ENCODE measurements at places on chromosomes 4 and X.

DNA sequence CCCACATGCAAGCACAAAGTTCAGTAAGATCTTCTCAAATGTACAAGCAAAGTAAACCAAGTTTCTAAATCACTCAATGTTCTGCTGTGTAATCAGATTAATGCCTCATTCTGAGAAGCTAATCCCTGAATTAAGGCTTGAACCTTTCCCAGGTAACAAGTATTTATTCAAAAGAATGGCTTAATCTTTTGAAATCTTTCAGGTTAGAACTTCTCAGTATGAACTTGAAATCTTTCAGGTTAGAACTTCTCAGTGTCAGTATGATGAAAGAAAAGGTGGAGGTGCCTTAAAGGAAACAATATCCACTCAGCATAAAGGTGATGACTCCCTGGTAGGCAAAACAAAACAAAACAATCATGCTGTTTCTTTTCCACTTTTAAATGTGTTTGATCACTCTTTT is 29.0 kb downstream of the TMPRSS11B start:
- no peak for DNase-seq

DNA sequence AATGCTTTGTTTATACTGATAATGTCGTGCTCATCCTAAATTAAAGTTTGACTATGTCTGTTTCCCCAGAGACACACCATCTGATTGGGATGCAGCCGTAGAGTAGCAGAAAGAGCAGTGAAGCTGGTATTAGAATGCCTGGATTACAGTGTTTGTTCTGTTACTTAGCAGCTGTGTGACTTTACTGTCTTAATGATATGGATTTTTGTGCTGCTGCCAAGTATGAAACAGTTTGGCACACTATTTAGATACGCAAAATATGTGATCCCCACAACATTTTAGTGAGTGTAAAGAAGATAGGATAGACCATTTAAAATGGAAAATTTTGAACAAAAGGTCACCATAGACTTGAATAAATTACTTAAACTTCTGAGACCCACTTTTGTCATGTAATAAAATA is 1.2 kb upstream of the CHIC1 start:
- DNase-seq: no peak

DNA sequence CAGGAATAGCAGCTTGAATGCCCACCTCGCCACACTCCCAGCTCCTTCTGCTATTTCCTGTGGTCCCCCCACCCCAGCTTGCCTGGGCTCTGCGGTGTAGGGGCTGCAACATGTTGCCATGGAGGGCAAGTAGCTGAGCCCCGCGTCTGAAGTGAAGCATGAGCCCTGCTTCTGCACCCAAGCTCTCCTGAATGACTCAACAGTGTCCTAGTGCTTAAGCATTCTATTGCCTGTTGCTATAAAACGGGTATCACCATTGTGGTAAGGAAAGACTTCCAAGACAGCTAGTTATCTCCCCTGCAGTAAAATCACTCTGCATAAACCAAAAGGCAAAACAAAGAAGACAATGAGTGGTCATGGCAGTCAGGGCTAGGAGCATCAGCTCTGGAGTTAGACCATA is 31.4 kb upstream of the SPATA4 start:
- DNase-seq: no peak

GRCh38 chrX:138294951-138295350 is 416.6 kb downstream of the FGF13 start:
- no peak for DNase-seq

DNA sequence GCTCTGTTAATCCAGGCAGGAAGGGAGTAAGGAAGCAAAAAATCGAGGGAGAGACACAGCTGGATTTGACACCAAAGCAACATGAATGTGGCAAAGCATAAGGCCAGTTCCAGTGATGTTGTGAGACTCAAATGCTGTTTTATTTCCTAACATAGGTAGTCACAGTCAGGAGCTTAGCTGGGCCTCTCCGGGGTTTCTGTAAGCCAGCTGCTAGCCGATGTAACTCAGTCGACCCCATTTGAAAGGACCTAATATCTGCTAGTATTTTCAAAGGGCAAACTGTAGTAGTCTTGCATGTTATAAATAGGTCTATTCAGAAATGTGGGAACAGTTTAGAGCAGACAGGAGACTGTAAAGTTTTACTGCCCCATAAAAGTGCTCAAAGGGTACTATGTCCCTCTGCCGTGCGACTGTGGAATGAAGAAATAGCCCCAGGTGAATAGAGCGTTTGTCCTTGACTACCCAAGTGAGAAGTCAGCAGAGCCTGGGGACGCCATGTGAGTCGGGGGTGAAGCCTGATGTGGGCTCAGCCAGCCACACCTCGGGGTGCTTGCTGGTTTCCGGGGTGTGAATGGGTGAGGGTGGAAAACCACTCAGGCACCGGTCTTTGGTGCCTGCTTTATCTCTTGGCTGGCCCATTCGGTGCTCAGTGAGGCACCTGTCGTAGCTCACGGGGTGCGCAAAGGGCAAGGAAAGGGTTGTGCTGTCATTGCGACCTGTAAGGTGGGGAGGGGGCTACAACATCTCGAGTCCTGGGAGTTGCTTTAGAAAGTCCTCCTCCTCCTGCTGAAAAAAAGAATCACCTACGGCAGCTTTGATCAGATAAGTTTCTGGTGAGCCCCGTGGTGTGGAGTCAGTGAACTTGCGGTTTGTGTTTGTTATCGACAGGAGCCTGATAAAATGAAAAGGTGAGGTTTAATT is 745 bp downstream of the TRIM2 start:
- DNase-seq: no peak

DNA sequence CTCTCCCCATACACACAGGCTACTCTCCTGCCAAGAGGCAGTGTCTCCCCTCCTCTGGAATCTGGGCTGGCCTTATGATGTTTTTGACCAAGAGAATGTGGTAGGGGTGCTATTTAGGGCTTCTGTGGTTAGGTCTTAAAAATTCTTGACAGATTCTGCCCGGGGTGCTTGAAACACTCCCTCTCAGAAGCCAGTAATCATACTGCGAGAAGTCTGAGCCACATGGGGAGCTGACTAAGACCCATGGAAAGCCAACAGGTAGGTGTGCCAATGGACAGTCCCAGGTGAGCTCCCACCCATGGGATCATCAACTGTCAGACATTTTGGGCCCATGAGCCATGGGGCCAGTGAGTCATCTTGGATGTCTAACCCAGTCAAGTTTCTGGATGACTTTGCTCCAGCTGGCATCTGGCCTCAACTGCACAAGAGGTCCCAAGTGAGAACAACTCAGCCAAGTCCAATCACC is 315.7 kb downstream of the FBXW7 start:
- DNase-seq: no peak

- no peak for DNase-seq
Observed at GRCh38 chr4:80897537-80898303, 132.8 kb upstream of the BMP3 start.

DNA sequence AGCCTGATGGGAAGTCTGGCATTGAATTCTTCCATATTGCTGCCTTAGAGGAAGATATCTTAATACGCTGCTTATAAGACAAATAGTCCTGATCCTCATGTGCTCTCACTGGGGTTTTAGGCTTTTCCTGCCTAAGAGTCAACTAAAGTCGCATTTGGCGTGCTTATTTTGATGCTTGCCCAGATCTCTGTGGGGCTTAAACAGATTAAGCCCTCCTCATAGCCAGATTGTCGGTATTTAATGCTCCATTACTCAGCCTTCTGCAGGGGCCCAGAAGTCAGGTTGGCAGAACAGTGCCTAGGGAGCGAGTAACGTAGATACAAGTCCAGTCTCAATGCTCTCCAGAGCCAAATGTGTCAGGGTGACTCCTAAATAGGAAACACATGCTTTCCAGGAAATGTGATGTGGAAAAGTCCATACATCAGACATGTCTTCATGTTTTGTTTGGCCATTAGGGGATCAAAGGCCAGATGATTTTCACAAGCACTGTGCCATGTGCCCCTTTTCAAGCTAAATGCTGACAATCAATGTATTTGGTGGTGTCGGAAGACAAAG is 262.8 kb downstream of the PRDM5 start:
- DNase-seq: no peak

DNA sequence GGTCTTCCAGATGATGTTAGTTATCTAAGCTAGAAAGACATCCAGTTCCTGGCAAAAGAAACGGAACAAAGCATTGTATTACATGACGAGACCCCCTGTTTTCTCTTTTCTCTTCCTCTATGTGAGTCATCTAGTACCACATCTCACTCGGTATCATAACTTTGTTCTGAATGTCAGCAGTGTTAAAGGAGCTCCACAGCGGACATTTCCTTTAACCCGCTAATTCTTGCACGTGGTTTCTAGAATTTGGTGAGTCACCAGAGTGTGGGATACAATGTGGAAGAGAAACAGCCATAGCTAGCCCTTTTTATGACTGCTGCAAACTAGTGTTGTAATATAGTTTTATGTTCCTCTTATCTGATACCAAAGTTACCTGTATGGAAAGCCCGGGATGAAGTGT is 243.7 kb downstream of the TENM3 start:
- no peak for DNase-seq

DNA sequence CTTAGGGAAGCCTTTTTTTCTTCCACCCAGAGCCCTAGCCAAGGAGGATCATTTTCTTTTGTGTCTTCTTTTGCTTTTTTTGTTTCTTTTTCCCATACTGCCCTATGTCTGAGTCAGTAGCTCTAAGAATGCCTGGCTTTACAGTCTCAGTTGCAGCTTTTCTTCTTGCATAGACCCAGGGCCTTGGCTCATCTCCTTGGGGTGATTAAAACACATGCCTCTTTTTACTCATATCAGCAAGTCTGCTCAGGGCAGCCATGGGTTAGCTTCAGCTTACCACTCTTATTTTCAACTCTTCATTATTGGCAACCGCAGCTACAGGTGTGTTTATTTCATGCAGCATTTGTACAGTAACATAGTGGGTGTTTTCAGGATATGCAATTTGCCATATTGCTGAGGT is 196.5 kb downstream of the STK32B start:
- no peak for DNase-seq

- DNase-seq: no peak
Observed at GRCh38 chr4:61445374-61446063, 245.4 kb downstream of the ADGRL3 start.

DNA sequence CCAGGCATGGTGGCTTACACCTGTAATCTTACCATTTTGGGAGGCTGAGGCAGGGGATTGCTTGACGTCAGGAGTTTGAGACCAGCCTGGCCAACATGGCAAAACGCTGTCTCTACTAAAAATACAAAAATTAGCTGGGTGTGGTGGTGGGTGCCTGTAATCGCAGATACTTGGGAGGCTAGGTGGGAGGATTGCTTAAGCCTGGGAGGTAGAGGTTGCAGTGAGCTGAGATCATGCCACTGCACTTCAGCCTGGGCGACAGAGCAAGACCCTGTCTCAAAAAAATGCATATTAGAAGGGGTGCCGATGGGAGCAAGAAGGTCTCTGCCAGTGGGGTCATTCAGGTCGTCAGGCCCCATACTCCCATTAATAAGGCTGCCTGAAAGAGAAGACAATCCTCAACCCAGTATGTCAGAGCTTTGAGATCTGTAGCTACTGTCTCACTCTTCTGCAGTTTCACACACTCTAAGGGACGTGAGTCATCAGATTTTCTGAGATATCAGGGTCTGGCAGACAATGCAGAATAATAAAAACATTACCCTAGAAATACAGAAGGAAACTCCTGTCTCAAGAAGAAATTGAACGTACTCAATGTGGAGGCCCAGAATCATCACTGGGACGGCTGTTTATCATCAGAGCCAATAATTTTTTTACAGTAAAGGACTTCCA is 176.7 kb upstream of the FAT1 start:
- DNase-seq: no peak

- no peak for DNase-seq
Observed at GRCh38 chrX:119643696-119644095, 37.5 kb upstream of the NKRF start.

- DNase-seq: no peak
Observed at GRCh38 chr4:109164011-109164410, 138.4 kb downstream of the COL25A1 start.
